Renal pelvis (tissue), 12 donors: ENCODE measurements at places on chromosomes 4 and X. TPM values are rescaled to one million over a fixed set of nuclear protein-coding genes. Genes with fewer than 3 reads are reported as not detected.

DNA sequence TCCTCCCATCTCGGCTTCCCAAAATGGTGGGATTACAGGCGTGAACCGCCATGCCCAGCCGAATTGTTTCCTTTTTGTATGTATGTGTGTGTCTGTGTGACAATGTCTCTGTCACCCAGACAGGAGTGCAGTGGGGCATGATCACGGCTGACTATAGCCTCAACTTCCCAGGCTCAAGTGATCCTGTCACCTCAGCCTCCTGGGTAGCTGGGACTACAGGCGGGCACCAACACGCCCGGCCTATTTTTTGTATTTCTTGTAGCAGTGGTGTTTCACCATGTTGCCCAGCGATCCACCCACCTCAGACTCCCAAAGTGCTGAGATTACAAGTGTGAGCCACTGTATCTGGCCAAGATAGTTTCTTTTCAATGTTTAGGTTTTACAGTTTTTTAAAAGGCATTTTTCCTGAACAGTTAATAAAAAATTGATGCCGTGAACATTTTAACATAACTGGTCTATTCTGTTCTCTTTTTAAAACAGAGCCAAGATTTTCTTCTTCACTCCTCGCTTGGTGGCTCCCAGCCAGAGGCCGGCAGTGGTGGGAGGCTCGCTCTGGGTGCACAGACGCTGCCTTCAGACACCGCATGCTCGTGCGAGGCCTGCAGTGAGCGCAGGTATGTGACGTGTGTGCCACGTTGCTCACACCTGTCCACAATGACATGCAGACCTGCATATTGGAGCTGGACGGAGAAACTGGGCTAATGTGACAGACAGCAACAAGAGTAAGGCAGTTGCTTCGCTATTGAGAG, 88.5 kb downstream of the FAM193A start:
- DNase-seq, result no peak

- no peak for DNase-seq
Measured at GRCh38 chr4:5082376-5082775, 31.1 kb downstream of the STK32B start.

DNA sequence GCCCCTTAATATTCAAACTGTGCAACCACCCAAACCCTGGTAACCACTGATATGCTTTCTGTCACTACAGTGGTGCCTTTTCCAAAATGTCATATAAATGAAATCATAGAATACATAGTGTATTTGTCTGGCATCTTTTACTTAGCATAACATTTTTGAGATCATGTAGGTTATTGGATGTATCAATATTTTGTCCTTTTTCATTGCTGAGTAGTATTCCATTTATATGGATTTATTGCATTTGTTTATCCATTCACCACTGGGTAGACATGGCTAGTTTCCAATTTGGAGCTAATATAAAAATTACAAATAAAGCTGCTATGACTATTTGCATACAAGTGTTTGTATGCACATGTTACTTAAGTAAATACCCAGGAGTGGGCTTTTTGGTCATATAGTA, 121.6 kb downstream of the TMEM144 start:
- no peak for DNase-seq

DNA sequence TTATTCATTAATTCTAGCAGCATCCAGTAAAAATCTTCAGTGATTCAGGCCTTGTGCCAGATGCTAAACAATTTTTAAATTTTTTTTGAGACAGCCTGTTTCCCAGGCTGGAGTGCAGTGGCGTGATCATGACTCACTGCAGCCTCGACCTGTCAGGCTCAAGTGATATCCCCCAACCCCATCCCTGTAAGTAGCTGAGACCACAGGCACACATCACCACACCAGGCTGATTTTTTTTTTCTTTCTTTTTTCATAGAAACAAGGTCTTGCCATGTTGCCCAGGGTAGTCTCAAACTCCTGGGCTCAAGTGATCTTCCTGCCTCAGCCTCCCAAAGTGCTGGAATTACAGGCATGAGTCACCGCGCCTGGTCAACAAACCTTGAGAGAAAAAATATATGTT, 705.5 kb downstream of the ARAP2 start:
- DNase-seq, result no peak

DNA sequence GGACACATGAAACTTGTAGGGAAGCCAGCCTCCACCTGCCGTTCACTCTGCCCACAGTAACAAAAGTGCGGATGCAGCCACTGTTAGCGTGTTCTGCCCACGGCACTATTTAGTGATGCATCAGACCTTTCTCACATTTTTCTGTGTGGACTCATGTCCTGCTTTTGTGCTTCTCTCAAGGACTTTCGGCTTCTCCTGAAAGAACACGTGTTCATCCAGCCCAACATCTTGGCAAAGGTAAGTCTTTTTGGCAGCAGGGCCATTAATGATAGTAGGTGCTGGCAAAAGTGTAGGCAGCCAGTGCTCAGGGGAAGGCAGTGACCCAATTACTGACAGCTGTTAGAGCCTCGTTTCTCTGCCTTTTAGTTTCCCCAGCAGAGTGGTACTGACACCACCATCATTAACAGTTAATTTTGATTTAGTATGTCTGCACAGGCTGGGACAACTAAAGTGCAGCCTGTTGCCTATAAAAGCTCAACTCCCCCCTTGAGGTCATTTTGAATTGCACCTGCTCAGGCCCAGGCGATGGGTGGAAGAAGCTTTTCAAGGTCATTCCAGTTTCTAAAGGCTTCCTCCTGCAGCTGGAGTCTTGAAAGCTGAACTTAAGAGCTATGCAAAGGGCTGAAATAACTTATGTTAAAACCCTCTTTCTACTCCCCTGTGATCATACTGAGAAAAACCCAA, 54.5 kb upstream of the HPSE start:
- no peak for DNase-seq

GRCh38 chr4:27013012-27013411, 152.4 kb downstream of the STIM2 start:
- no peak for DNase-seq

Gene ALG13
- polyA plus RNA-seq, result 41.2 TPM

Gene MBNL3
- 38.1 TPM for polyA plus RNA-seq

Gene AMBN
- polyA plus RNA-seq, result 1.8 TPM
